Umbilical cord (tissue), 2 donors: ENCODE measurements at places on chromosomes 4 and X. TPM values are rescaled to one million over a fixed set of nuclear protein-coding genes. Genes with fewer than 3 reads are reported as not detected.

Gene CTAG1B
- not detected for total RNA-seq

Gene NUP62CL
- total RNA-seq = 2.9 TPM

Gene CLTRN
- 2.4 TPM for total RNA-seq

Gene L1CAM
- total RNA-seq = 18.8 TPM

Gene KLHL4
- total RNA-seq = 39.7 TPM

Gene MAGED4B
- total RNA-seq = 20.5 TPM

Gene PAPSS1
- 54.9 TPM for total RNA-seq

Gene INPP4B
- 78.7 TPM for total RNA-seq

Gene KIF4A
- total RNA-seq = 0.24 TPM

Gene ERAS
- 5.3 TPM for total RNA-seq

Gene DYNLT3
- 46.5 TPM for total RNA-seq

Gene NR3C2
- total RNA-seq = 4.3 TPM

Gene F11
- not detected for total RNA-seq

Gene SLC25A5
- 71.0 TPM for total RNA-seq

Gene CT45A5
- total RNA-seq = 0.72 TPM

Gene RNF150
- 8.7 TPM for total RNA-seq

Gene RTL3
- total RNA-seq = 0.24 TPM

Gene EFNB1
- total RNA-seq = 21.2 TPM

Gene OPHN1
- total RNA-seq = 8.7 TPM

Gene SMIM10L2A
- total RNA-seq = 6.5 TPM

Gene KIT
- 6.3 TPM for total RNA-seq

Gene HERC5
- 0.72 TPM for total RNA-seq

Gene APLN
- 1.2 TPM for total RNA-seq

Gene ESX1
- not detected for total RNA-seq

Gene IL9R
- total RNA-seq = 4.3 TPM

Gene CSAG2
- not detected for total RNA-seq

Gene ANK2
- 36.8 TPM for total RNA-seq

Gene MAGEB1
- 0.96 TPM for total RNA-seq

Gene ARHGAP6
- 5.1 TPM for total RNA-seq

Gene ZFYVE28
- 6.3 TPM for total RNA-seq

Gene PRRG1
- 9.9 TPM for total RNA-seq

Gene CSN1S1
- not detected for total RNA-seq

Gene CSAG3
- total RNA-seq = not detected

Gene MYOZ2
- 3.6 TPM for total RNA-seq

Gene COX18
- 33.0 TPM for total RNA-seq

Gene NSUN7
- total RNA-seq = 0.48 TPM

Gene GPRASP2
- total RNA-seq = 14.9 TPM

Gene IL21
- 3.6 TPM for total RNA-seq

Gene KCNIP4
- 9.1 TPM for total RNA-seq

Gene NR0B1
- total RNA-seq = not detected

Gene MEPE
- total RNA-seq = 10.8 TPM

Gene VSIG1
- total RNA-seq = not detected

Gene GASK1B
- total RNA-seq = 150 TPM

Gene CENPVL1
- total RNA-seq = not detected

Gene CHM
- total RNA-seq = 33.9 TPM

Gene RHOXF2B
- not detected for total RNA-seq

Gene NEXMIF
- 1.7 TPM for total RNA-seq

Gene FAM9B
- 1.2 TPM for total RNA-seq

Gene ZDHHC15
- total RNA-seq = 2.9 TPM

Gene LNX1
- 30.8 TPM for total RNA-seq

Gene NIPAL1
- total RNA-seq = 10.8 TPM

Gene IBSP
- total RNA-seq = 3.6 TPM

Gene NPY2R
- 1.4 TPM for total RNA-seq

Gene ITIH6
- total RNA-seq = 0.48 TPM

Gene SAT1
- 77.3 TPM for total RNA-seq

Gene SPANXB1
- not detected for total RNA-seq

Gene AREG
- 10.1 TPM for total RNA-seq

Gene DGKK
- under 0.01 TPM for total RNA-seq

Gene BEND2
- total RNA-seq = 1.9 TPM
